ENCODE measurements at places on chromosomes 2 and 18.

GRCh38 chr2:230068016-230068650 is 591 bp downstream of the SLC16A14 start:
- DNase-seq, result peak; percentile 47

DNA sequence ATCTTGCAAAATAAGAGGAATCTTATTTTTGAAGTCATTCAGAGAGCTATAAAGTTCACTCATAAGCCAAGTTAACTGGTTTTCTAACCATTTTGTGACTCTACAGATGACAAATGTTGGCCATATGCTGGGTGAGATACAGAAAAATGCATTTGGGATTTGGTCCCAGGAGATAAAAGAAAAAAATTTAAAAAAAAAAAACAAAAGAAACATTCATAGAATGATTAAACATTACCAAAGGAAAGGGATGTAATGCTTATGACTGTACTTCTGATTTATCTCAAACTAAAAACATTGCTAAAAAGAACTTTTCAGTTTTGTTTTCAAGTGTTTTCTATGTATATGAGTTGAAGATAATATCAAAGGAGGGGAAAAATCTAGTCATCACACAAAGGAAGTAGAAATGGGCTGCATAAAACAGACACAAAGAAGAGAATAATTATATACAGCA is 43.1 kb downstream of the PELI1 start:
- no peak for DNase-seq

DNA sequence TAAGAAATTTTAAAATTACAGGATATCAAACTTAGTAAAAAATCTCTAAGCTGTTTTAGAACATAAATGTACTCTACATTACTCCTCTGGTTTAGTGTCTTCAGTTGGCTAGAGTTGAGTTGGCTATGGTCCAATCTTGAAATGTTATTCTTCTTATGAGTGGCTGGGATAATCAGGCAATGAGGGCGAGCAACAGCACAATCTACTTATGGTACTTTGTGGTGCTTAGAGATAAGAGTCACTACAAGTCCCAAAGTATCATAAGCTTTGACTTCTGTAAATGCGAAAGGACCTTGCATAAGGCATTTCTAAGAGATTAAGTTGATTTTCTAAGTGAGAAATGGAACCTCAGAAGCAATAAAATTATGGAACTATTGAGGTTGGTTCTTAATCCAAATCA is 361.7 kb downstream of the GPD2 start:
- no peak for DNase-seq

- peak; percentile 55 for DNase-seq
These were observed at the start of gene LONRF2 for GRCh38 chr2:100321866-100322820. Gene LONRF2, minus strand, starts transcription at chr2:100322501. Its CDS starts 408 bp downstream, at chr2:100322093.

GRCh38 chr2:193253014-193253530 is 1058.3 kb upstream of the TMEFF2 start:
- DNase-seq, result no peak

DNA sequence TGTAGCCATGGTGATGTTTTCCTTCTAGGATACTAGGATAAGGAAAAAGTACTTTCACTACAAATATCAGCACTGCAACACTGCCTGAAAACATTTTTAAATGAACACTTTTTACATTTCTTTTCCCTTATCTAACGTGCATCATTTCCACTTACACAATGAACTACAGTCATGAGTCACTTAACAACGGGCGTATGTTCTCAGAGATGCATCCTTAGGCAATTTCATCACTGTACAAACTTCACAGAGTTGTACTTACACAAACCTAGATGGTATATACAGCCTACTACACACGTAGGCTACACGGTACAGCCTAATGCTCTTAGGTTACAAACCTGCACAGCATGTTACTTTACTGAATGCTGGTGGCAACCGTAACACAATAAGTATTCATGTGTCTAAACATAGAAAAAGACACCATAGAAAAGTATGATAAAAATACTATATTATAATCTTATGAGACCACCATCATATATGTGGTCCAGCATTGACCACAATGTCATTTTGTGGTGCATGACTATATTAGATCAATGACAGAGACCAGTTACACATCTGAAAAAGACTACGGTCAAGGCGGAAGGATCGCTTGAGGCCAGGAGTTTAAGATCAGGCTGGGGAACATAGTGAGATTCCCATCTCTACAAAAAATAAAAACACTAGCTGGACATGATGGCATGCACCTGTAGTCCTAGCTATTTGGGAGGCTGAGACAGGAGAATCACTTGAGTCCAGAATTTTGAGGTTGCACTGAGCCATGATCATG is 39.8 kb downstream of the WDR33 start:
- DNase-seq, result no peak

- no peak for DNase-seq
These were observed 13.3 kb downstream of the EIF2AK3 start for GRCh38 chr2:88613921-88614320.

GRCh38 chr2:62556086-62556485 is 50.1 kb upstream of the TMEM17 start:
- no peak for DNase-seq
